Hepatocyte (in vitro differentiated cells): ENCODE measurements at places on chromosomes 12 and 14.

DNA sequence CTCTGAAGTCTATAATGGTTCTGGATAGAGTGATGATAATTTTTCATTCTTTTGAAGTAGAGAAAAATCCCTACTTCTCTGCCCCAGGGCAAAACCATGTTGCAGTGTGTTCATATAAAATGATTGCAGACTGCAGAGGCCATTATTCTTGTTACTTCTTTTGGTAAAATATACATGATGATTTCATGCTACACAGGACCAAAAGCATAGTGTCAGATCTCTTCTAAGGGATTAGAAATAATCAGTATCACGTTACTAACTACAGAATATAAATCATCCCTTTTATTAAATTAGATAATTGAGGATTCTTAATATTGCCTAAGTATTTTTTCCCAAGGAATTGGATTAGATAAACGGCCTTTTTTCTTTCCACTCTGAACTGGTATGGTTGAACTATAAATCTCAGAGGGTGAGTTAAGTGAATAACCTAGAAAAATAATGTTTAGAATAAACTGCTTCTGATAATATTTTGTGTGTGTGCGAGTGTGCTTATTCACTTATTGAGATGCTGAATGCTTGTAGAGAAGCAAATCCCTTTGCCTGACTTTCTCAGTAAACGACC is 156.2 kb downstream of the EFCAB11 start:
- no peak overlapping the region for H3K27ac ChIP-seq
- DNase-seq, result no peak
- no peaks in the 10 kb centered on the region for H3K27me3 ChIP-seq
- H3K4me1 ChIP-seq, result no peaks in the 10 kb centered on the region
- H3K4me3 ChIP-seq, result no peak overlapping the region

GRCh38 chr12:5262885-5263284 is 169.0 kb upstream of the NTF3 start:
- H3K27ac ChIP-seq, result no peak overlapping the region
- no peak overlapping the region for H3K4me3 ChIP-seq
- no peaks in the 10 kb centered on the region for H3K36me3 ChIP-seq
- no peak for DNase-seq

DNA sequence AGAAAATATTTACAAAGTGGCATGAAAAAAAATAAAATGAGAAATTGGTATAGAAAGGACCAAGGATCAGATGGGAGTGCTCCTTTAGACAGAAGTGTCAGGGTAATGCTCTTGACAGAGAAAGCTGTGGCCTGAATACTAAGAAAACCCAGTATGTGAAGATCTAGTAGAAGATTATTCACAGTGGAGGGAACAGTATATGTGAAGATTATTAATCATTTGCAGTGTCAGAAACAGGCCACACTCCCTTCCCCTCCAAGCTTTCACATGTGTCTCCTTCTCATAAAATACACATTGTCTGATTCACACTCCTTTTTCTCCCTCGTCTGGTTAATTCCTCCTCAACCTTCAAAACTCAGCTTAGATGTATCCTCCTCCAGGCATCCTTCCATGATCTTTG is 41.3 kb downstream of the CAPS2 start:
- H3K36me3 ChIP-seq, result no peaks in the 10 kb centered on the region
- H3K4me3 ChIP-seq, result no peak overlapping the region
- no peak for DNase-seq
- H3K27me3 ChIP-seq, result no peaks in the 10 kb centered on the region
- no peak overlapping the region for H3K27ac ChIP-seq

GRCh38 chr14:97104029-97104428 is 306.8 kb downstream of the VRK1 start:
- H3K27me3 ChIP-seq, result no peaks in the 10 kb centered on the region
- H3K36me3 ChIP-seq, result no peaks in the 10 kb centered on the region
- DNase-seq, result no peak
- H3K27ac ChIP-seq, result no peak overlapping the region
- no peaks in the 10 kb centered on the region for H3K4me1 ChIP-seq
- H3K4me3 ChIP-seq, result no peak overlapping the region

GRCh38 chr14:69318241-69318640 is 58.3 kb downstream of the GALNT16 start:
- no peak for DNase-seq
- H3K36me3 ChIP-seq, result no peaks in the 10 kb centered on the region
- H3K4me3 ChIP-seq, result no peak overlapping the region
- no peak overlapping the region for H3K27ac ChIP-seq
- H3K4me1 ChIP-seq, result no peaks in the 10 kb centered on the region

DNA sequence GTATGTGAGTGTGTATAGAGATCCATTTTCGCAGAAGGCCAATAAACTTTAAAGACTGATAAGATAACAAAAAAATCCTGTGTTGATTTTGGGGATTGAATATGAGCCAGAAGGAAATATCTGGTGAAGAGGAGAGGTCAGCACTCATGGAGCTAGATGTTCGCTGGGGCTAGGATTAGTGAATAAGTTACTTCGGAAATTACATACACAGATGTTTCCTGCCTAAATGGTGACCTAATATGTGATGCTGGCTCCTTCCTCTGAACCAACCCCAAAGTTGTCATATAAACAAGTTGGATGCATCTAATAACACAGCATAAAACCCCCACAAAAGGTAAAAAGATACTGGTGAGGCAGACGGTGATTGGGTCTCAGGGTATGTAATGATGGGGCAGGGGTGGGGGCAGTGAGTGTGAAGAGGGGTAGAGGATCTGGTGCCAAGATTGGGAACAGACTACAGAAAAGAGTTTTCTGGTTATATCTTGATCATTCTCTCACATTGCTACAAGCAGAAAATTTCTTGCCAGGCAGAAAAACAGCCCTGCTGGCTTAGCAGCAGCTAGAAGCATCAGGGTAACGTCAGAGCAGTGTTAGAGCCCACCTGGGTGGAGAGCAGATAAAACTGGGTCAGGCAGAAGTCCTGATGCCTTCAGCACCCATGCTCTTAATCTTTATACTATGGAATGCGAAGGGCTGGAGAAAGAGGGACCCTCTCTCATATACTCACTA is 140.4 kb upstream of the GZMB start:
- H3K27me3 ChIP-seq, result no peaks in the 10 kb centered on the region
- peak; percentile 9 for DNase-seq
- no peak overlapping the region for H3K4me3 ChIP-seq
- no peaks in the 10 kb centered on the region for H3K36me3 ChIP-seq
- peak overlapping the region; percentile 48 for H3K27ac ChIP-seq

DNA sequence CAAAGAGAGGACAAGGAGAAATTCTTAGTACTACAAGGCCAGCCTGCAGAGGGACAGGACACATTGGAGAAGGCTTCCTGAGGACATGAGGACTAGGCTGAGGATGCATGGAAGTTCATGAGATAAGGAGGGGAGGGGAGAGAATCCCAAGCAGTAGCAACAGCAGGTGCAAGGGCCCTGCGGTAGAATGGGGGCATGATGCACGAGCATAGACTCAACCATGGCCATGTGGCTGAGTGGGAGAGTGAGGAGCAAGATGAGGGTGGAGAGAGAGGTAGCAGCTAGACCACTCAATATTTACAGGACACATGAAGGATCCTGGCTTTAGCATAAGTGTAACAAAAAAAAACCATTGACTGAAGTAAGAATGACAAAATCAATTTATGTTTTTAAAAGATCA is 128.1 kb downstream of the PPM1H start:
- no peak for DNase-seq
- H3K4me1 ChIP-seq, result no peaks in the 10 kb centered on the region
- no peak overlapping the region for H3K4me3 ChIP-seq
- H3K27me3 ChIP-seq, result no peaks in the 10 kb centered on the region
- H3K36me3 ChIP-seq, result no peaks in the 10 kb centered on the region
- H3K27ac ChIP-seq, result no peak overlapping the region

GRCh38 chr14:33413381-33413780 is 474.7 kb downstream of the NPAS3 start:
- no peak for DNase-seq
- no peaks in the 10 kb centered on the region for H3K27me3 ChIP-seq
- no peak overlapping the region for H3K4me3 ChIP-seq
- H3K4me1 ChIP-seq, result no peaks in the 10 kb centered on the region

DNA sequence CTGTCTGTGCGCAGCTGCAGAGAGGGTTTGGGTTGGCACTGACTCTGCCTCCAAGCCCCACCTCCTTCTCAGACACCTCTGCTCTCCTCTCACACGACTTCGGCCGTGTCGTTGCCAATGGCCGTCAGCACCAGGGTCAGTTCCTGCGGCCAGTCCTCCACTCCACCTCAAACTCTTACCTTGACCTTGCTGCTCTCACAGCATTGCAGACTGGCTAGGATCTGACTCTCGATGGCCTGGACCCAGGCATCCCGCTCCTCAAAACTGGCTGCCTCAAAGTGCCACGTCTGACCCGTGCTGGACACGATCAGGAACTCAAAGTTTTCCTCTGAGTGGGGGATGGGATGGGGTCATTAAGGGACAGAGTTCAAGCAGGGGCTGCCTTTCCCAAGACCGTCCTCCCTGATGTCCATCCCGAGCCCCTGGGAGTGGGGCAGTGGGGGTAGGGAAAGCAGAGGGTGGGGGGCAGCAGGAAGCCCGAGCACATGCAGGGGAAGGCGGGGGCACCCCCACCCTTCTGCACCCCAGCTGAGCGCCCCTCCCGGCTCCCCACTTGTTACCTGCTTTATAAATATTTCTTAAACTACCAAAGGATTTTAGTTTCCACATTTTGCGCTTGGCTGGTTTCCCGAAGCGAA is 10.7 kb downstream of the AGAP2 start:
- no peak overlapping the region for H3K27ac ChIP-seq
- no peaks in the 10 kb centered on the region for H3K36me3 ChIP-seq
- no peak for DNase-seq
- H3K27me3 ChIP-seq, result peaks cover 84% of the 10 kb centered on the region

DNA sequence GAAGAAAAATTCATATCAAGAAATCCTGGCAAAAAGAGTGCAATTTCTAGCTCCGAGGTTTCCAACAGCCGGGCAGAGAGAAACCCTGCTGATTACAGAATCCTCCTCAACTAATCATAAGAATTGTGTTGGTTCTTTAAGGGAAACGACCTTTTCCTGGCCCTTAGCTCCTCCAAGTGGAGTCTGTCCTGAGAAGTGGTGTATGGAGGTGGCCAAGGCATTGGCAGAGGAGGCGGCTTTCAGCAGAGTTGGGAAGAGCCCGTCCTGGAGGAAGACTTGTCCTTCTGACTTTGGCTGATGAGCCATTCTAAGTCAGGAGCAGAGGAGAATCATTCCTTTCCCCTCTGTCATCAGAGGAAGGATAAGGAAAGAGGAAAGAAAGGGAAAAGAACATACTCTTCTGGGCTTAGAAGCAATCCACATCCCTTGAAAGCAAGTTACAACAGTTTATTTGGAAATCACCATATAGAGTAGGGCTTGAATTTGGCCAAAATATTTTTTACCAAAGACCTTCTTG is 46.5 kb upstream of the PTCSC3 start:
- H3K27ac ChIP-seq, result no peak overlapping the region
- H3K4me3 ChIP-seq, result no peak overlapping the region
- no peaks in the 10 kb centered on the region for H3K36me3 ChIP-seq
- H3K4me1 ChIP-seq, result peaks cover 6% of the 10 kb centered on the region

- H3K36me3 ChIP-seq, result no peaks in the 10 kb centered on the region
- no peak for DNase-seq
- H3K27me3 ChIP-seq, result no peaks in the 10 kb centered on the region
- H3K4me1 ChIP-seq, result no peaks in the 10 kb centered on the region
- H3K27ac ChIP-seq, result no peak overlapping the region
Observed at GRCh38 chr12:27667540-27667939, 28.7 kb upstream of the REP15 start.

GRCh38 chr14:91333650-91334039 is 84.0 kb downstream of the CCDC88C start:
- no peaks in the 10 kb centered on the region for H3K27me3 ChIP-seq
- H3K27ac ChIP-seq, result no peak overlapping the region
- no peak for DNase-seq
- H3K4me3 ChIP-seq, result no peak overlapping the region
- no peaks in the 10 kb centered on the region for H3K36me3 ChIP-seq

GRCh38 chr12:94783343-94783742 is 133.0 kb upstream of the TMCC3 start:
- H3K4me3 ChIP-seq, result no peak overlapping the region
- no peak for DNase-seq
- H3K27ac ChIP-seq, result no peak overlapping the region
- no peaks in the 10 kb centered on the region for H3K36me3 ChIP-seq

- peak; percentile 10 for DNase-seq
- no peak overlapping the region for H3K4me3 ChIP-seq
- H3K27ac ChIP-seq, result no peak overlapping the region
- H3K36me3 ChIP-seq, result no peaks in the 10 kb centered on the region
- peaks cover 4% of the 10 kb centered on the region for H3K4me1 ChIP-seq
- H3K27me3 ChIP-seq, result no peaks in the 10 kb centered on the region
Observed at GRCh38 chr12:92295523-92295922, 149.9 kb upstream of the BTG1 start.

DNA sequence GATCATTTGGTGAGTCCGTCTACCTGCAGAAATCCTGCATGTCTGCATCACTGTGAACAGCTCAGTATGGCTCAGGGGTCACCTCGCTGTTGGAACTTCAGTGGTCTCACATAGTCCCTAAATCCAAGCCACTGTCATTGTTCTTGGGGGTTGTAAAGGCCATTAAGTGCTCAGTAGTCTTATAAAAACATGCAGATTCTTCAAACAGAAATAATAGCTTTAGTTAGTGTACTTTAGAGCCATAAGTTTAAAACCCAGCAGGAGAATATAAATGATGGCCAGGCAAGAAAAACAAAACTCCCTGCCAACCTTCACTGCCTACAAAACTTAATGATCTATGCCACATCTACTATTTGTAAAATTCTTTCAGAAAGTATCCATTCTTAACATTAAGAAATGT is 396.3 kb downstream of the SYT1 start:
- DNase-seq, result no peak
- H3K4me3 ChIP-seq, result no peak overlapping the region
- H3K27ac ChIP-seq, result no peak overlapping the region
- no peaks in the 10 kb centered on the region for H3K27me3 ChIP-seq

- no peaks in the 10 kb centered on the region for H3K36me3 ChIP-seq
- H3K4me1 ChIP-seq, result no peaks in the 10 kb centered on the region
- H3K27ac ChIP-seq, result no peak overlapping the region
- no peak overlapping the region for H3K4me3 ChIP-seq
Observed at GRCh38 chr12:62948123-62948522, 13.2 kb upstream of the PPM1H start.

GRCh38 chr12:8771072-8771471 is 51.3 kb upstream of the A2ML1 start:
- H3K36me3 ChIP-seq, result no peaks in the 10 kb centered on the region
- no peak overlapping the region for H3K27ac ChIP-seq
- no peak for DNase-seq

GRCh38 chr14:93803408-93804318 is 15.4 kb upstream of the PRIMA1 start:
- H3K27me3 ChIP-seq, result no peaks in the 10 kb centered on the region
- H3K4me1 ChIP-seq, result peaks cover 17% of the 10 kb centered on the region
- no peaks in the 10 kb centered on the region for H3K36me3 ChIP-seq
- no peak overlapping the region for H3K27ac ChIP-seq
- no peak for DNase-seq

GRCh38 chr12:11973396-11973795 is 97.3 kb upstream of the BCL2L14 start:
- no peaks in the 10 kb centered on the region for H3K36me3 ChIP-seq
- no peaks in the 10 kb centered on the region for H3K4me1 ChIP-seq
- no peak for DNase-seq
- no peaks in the 10 kb centered on the region for H3K27me3 ChIP-seq
